Stimulated activated CD4-positive, alpha-beta T cell treated with anti-CD3 and anti-CD28 coated beads, Interleukin-1b, Interleukin-23, amount 100 ng/mL, for 1 hour (primary cell): ENCODE measurements at places on chromosomes 3 and 15.

DNA sequence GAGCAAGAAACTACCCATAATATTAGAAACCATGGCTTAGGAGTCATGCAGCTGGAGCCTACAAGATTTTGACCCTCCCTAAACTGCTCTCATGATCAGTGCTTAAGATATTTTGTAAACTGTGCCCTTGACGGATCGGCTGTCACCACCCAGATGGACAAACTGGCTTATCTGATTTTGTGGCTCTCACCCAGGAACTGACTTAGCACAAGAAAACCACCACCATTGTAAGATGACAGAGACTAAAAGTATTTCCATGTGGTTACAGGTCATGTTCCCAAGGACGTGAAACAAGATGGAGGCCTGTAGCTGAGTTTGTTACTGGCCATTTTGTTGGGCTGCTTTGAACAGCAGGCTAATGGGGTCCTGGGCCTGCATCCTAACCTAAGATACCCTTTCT lies 940.9 kb downstream of the OTOL1 start:
- no peak for DNase-seq

DNA sequence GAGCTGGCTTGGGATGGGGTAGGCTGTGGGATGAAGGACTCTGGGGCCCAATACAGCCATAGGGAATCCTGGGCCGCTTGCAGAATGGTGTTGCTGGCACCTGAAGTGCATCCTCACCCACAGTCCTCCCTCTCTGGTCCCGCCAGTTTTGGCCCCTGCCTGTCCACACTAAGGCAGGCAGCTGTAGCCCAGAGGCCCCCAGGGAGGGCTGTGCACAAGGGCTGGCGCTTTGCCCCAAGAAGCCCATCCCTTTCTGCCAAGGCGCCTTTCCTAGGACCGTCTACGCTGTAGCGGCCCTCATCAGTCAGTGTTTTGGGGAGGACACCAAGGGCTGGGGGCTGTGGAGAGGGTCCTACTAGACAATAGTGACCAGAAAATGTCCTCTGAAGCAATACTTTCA lies 116.2 kb upstream of the ABHD17C start:
- DNase-seq: no peak

DNA sequence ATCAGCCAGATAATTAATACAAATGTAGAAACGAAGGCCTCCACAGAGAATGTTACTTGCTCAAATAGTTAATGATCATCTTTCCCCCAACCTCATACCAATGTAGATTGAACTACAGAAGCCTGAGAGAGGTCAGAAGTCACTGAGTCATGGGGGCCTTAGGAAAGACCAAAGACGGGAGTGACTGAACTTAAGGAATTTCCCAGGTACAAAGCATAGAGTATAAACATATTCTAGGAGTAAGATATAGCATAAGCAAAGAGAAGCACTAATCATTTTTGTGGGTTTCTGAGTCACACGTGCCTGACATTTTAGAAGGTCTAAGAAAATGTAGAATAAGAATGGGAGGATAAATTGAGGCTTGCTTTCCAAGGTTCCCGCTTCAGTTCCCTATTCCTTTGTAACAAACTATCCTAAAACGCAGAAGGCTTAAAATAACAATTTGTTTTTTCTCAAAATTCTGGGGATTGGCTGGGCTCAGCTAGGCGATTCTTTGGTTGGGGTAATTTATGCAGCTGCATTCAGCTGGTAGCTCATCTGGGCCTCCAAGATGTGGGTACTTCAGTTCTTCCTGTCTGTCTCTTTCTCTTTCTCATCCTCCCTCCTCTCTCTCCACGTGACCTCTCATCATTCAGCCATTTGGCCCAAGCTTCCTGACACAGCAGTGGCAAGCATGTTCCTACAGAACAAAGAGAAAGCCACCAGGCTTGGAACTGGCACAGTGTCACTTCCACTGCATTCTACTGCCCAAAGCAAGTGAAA lies 422.6 kb downstream of the FOXP1 start:
- no peak for DNase-seq

GRCh38 chr3:151476344-151477018 lies 15.6 kb upstream of the IGSF10 start:
- no peak for DNase-seq

DNA sequence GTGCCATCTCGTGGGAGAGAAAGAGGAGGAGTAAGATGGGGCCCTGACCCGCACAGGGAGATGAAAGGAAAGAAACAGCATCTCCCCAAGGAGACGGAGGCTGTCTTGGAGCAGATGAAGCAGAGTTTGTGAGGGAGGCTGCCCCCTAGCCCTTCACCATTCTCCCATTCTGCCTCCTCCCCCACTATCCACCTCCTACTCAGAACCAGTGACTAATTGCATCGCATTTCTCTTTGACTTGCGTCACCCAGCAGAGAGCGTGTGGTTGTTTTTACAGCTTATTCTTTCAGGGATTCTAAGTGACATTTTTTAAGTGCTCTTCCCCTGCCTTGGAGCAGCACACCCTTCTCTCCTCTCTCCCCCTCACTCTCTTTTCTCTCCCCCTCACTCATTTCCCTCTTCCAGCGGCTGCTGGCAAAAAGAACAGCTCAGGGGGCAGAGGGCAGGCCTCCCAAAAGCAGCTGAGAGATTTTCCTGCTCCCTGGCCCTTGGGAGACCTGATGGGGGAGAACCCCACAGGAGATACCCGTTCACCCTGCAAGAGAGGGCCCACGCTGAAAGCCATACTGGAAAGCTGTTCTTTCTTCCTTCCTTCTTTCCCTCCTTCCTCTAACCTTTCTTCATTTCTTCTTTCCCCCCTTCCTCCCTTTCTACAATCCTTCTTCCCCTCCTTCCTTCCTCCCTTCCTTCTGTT lies 91.8 kb downstream of the MRPL46 start:
- no peak for DNase-seq

- DNase-seq: no peak
Observed at GRCh38 chr15:85397926-85398325, 17.5 kb downstream of the AKAP13 start.

DNA sequence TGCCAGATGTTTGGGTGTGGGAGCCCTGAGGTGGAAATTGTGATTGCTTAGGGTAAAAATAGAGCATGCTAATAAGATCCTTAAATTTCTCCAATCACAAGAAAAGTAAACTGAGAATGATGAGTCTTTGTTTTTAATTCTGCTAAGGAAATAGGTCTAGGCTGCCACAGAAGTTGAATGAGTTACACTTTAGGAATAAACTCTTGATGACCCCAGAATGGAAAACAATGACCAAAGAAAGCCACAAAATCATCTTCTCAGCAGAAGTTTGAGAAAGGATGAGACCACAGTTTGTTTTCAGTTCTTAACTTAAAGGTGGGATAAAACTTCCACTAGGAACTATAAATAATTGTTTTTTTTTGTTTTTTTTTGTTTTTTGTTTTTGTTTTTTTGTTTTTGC lies 164.6 kb upstream of the BCL6 start:
- no peak for DNase-seq

- no peak for DNase-seq
Observed at GRCh38 chr3:62065985-62066693, 307.2 kb downstream of the FEZF2 start.

- no peak for DNase-seq
Observed at GRCh38 chr15:41892621-41893421, 1.0 kb downstream of the SPTBN5 start.

- no peak for DNase-seq
Observed at GRCh38 chr15:23420806-23421575, 26.1 kb downstream of the GOLGA6L2 start.

GRCh38 chr3:46447228-46447985 lies 17.3 kb downstream of the LTF start:
- DNase-seq: no peak

- DNase-seq: no peak
Observed at GRCh38 chr3:111963424-111963823, 15.4 kb upstream of the ABHD10 start.

- DNase-seq: no peak
Observed at GRCh38 chr15:33671456-33671855, 296.8 kb upstream of the CHRM5 start.
